ENCODE measurements at places on chromosomes 5 and 9.

DNA sequence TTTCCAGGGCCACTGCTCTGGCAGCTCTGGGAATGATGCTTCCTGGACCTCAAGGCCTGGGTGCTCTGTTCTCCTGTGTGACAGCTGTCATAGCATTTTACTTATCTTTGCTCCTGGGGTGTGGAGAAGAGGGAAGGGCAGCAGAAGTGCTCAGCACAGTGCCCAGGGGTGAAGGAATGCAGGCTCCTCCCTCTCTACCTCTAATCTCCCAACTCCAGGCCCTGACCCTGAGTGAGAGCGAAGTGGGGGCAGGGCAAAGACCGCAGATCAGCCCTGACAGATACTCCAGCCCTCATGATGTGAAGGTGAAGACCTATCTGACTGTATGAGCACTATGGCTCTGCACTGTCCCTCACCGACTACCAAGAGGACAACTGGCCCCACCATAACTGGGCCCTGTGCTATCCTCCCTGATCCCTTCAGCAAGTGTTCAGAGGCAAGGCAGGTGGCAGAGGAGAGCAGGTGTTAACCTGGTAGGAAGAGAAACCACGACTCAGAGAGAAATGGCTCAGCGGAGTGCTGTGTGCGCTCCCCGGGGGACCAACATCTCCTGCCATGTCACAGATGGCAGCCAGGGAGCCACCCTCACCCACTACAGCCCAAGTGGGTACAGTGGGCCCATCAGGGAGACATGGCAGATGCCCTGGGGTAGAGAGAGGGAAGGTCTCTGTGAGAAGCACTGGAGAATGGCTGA is 16.8 kb downstream of the ACSL6 start:
- DNase-seq: no peak

- DNase-seq: peak; percentile 38
Observed at GRCh38 chr5:76521240-76521758, 101.9 kb downstream of the F2RL2 start.

GRCh38 chr5:132094393-132095076 is 20.9 kb downstream of the CSF2 start:
- DNase-seq: no peak

DNA sequence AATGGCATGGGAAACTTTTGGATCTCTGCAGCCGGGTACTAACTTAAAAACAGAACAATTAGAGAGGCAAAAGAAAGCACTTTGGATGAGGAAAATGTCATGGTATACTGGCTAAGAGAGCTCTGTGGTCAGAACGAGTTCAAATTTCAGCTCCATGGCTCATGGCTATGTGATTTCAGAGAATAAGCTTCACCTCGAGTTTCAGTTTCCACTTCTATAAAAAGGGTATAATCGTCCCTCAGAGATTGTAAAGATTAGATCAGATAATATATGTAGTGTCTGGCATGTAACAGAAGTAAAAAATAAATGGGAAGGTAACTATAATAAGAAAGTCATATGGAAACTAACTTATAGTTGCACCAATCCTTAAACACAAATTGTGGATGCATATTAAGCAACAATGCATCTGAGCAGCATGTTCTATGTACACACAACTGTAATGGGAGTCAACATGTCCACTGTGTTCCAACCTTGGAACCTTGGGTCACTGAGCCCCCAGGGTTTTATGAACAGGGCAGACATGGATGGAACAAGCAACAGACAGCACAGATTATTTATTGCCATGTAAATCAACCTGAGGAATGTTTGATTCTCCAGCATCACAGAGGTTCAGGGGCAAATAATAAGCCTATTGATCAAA is 145.4 kb downstream of the MAPKAP1 start:
- no peak for DNase-seq

GRCh38 chr5:76771705-76772405 is 47.0 kb upstream of the F2RL1 start:
- DNase-seq: no peak

DNA sequence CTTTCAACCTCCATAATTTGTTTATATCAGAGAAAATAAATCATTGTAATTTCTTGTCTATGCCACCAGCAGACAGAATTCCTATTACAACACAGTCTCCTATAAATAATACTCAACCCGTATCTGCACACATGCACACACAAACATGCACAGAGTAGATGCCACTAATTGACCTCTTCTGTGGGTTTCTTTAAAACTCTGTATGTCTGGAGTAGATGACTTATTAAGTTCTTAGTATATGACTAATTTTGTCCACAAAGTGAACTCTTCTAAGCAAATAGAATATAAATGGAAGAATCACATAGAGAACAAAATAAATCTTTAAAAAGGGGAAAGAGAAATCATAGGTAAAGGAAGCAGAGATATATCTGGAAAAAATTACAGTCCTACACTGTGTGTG is 452.3 kb downstream of the MTRR start:
- DNase-seq: no peak

GRCh38 chr9:94818178-94818541 is 91.7 kb downstream of the AOPEP start:
- no peak for DNase-seq

GRCh38 chr9:34203275-34203991 is 24.6 kb downstream of the UBAP1 start:
- DNase-seq: no peak

DNA sequence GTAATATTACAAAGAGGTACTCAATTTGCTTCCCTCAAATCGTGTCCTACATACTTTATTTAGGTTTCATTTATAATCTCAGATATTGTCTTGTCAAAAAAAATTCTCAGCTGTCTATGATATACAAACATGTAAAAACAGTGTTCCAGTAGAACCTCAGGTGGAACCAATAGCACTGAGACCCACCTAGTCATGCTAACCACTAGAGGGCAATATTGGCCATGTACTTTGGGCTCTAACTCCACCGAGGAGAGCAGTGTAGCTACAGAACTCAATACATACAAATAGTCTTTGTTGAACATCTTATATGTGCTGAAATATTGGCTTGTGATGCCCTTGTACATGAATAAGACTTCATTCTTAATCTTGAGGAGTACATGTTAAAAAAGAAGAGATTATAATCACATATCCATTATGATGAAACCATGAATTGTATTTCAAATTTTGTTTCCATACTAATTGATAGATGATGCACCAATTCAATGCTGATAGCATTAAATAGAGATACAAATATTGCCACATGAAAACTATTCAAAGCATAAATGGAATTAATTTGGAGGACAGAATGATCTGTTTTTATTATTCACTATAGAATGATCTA is 71.2 kb upstream of the CNTLN start:
- DNase-seq: peak; percentile 25

DNA sequence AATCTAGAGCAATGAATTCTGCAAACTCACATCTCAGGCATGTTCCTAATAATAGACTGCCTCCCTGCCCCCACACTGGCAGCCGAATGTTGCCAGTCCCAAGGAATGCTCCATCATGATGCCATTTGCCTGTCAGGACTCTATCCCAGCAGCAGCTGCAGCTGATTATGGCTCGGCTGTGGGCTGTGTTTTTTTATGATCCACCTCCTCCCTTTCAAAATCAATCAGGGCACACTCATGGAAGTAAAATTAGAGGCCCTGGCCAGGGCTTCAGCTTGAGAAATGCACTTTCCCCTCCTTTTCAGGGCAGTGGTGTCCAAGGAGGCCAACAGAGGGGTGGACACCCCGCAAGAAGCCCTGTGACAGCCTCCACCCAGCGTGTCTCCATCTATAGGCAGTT is 176.7 kb upstream of the S1PR3 start:
- no peak for DNase-seq

DNA sequence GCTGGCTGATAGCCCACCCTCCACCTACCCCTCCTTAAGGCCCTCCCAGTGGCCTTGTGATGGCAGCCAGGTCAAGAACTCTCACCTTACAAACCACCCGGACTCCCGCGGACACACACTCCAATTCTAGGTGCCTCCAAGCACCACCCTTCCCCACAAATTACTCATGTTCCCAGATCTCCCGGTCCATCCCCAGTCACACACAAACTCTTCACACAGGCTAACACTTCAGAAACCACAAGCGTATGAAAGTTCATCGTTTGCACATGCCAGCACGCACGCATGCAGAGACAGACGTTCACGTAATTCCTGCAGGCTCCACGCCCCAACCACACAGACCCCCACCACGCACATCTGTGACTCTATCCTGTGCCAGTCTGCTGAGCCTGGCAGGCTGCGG is 18.0 kb downstream of the NR5A1 start:
- DNase-seq: no peak

GRCh38 chr9:1869843-1870242 is 145.3 kb upstream of the SMARCA2 start:
- no peak for DNase-seq

DNA sequence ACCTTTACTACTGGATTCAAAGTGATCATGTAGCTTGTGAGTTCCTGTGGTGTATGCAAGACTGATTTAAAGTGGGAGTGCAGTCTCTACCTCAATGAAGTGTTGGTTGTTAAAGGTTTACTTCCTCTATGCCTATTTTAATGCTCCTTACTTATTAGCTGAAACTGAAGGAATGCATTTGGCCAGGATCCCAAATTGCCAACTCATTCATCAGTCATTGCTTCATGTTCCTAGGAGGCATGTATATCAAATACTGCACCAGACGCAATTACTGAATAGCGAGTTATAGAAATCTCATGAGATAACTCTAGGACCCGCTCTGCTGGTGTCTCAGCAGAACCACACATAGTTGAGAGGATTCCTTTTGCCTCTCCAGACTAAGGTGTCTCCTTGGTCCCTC is 143.0 kb upstream of the RPS23 start:
- no peak for DNase-seq

GRCh38 chr9:89844535-89844934 is 239.7 kb downstream of the GADD45G start:
- no peak for DNase-seq

- DNase-seq: no peak
Observed at GRCh38 chr9:113375057-113376023, 1.4 kb downstream of the HDHD3 start.

DNA sequence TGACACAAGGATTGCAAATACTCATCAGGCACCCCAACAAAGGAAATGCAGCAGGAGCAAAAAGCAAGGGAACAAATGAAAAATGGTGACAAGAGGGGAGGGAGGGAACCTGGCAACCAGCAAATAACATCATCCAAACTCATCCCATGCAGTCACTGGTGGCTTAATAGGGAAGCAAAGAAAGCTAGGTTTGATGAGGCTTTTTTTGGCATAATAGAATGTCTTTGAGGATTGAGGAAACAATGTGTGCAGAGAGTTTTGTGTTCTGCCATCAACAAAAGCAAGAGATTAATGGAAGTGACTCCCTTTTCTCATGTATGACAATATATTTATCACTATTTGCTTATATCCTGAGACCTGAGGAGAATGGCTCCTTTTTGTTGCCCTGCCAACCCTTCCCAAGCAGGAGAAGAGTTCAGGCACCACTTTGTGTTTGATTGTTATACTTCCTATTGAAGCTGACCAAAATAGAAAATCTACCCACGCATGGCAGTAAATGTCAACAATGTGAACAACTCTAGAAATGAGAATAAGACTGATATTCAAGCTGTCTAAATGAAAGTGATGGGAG is 375.7 kb downstream of the CAAP1 start:
- DNase-seq: no peak

GRCh38 chr5:159456722-159457465 is 126.6 kb upstream of the IL12B start:
- no peak for DNase-seq

GRCh38 chr9:94875300-94876020 is 149.0 kb downstream of the AOPEP start:
- no peak for DNase-seq

Data from immature natural killer cell (primary cell).